ENCODE measurements at places on chromosomes 6 and 20.

- DNase-seq, result no peak
Observed at GRCh38 chr6:161830866-161831616, 557.2 kb upstream of the AGPAT4 start.

DNA sequence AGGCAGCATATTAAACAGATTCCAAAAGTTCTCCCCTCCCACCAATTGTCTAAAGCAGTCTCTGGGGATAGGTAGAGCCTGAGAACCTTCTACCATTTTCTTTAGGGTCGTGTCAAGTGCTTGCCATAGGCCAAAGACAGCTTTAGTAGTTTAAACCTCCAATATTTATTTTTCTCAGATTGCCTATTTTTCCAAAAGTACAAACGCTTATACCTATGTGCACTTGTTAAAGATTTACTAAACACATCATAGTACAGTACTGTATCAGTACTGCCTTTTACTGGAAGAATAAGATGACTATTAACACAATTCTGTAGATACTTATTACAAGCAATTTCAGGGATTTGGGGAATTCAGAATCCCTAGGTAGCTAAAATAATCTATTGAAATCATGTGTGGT lies 29.4 kb downstream of the AKIRIN2 start:
- DNase-seq, result no peak

DNA sequence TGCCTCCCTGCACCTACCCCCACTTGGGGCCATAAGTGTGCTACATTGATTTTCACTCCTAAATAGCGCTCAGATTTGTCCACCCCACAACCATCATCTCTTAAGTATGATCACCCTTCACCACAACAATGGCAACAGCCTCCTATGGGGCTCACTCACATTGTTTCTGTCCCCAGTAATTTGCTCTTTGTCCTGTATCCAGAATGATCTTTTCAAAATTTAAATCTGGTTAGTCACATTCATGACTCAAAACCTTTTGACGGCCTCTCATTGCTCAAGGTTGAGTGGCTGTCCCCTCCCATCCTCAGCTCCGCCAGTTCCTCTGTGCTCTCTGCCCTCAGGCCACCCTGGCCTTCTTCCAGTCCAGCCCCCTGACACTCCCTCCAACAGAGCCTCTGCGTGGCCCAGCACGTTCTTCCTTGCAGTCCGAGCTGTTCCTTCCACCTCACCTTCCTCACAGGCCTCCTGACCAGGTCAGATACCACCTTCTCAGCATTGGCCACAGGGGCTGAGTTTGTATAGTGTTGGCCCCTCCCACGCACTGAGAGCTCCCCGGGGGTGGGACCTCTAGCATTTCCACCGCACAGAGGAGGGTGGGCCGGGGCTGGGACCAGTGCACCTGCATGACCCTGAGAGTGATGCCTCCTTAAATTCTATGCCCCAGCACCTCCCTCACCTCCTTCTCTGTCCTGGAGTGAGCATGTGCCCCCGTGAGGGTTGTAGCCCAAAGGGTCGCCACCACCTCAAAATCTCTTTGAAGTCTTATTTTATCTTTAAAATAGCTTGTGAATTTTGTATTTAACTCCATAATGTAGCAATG lies 2.4 kb upstream of the PPP1R3G start:
- DNase-seq, result no peak

DNA sequence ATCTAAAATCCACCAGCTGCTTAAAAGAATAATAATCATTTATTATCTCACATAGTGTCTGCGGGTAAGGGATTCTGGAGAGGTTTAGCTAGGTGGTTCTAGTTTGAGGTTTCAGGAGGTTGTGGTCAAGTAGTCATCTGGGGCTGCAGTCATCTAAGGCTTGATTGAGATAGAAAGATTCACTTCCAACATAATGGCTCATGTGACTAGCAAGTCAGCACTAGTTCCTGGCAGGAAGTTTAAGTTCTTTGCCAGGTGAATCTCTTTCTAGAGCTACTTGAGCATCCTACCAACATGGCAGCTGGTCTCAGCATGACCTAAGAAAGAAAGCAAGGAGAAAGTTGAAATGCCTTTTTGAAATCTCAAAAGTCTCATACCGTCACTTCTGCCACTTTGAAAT lies 128.8 kb downstream of the EDN1 start:
- no peak for DNase-seq

DNA sequence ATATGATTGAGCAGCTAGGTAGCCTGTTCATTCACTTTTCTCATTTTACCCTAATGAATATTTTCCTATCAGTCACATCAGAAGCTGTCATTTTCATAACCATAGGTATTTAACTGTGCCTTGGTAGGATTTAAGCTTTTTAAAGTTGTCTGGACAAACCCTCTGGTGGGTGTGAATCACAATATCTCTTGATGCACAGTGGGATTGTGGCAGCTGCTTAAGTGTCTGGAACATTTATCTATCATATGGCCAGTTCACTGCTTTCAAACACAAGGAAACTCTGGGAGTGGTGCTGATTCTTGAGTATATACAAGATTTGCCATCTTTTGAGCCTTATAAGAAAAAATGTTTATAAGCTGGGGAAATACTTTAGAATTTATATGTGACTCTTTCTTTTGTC lies 87.0 kb upstream of the SUPT3H start:
- DNase-seq, result no peak

DNA sequence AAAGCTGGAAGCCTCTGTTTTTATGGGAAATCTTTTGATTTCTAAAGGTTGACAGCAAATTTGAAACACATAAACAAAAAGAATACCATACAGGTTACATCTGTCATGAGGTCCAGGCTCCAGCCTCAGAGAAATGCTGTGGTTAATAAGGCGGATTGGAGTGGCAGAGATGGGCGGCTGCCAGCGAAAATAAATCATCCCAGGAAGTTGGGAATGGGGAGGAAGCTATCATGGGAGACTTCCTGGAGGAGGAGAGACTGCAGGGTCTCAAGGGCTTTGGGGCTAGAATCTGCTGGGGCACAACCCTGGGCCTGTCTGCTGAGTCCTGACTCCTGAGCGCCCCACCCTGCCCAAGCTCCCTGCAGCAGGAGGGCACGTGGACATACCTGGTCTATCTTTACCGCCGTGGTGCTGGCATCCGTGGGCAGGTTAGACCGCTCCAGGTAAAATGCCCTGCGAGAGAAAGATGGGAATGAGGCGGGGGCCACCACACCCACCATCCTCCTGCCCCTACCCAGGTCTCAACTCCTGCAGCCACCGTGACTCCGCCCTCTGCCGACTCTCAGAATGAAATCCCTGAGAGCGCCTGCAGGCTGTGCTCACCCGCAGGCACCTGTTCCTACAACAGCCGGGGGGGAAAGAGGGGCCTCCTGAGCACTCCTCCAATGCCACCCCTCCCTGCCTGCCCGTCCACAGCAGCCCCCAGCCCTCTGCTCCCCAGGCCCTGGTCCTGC lies 197.3 kb downstream of the PREX1 start:
- no peak for DNase-seq

DNA sequence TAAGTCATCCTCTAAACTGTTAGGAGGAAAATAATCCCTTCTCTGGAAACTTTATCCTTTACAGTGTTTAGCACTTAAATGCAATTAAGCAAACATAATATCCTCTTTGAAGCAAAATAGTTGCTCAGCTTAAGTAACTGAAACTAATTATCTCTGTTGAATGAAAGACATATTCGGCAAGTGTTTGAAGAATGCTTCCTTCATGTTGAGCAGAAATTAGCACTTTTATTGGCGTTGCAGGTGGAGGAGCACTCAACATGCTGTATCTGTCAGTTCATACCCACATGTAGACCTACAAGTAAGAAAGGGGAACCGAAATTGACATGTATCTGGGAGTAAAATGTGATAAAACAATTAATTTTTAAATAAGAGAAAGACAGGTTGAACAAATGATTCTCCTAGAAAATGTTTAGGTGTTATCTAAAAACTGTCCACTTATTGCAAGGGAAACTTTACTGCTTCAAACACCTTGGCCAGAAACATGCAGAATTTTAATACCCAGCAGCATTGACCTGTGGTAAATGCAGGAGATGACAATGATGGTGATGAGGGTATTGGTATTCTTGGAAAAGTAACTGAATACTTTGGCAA lies 987.0 kb upstream of the MAP3K7 start:
- no peak for DNase-seq

DNA sequence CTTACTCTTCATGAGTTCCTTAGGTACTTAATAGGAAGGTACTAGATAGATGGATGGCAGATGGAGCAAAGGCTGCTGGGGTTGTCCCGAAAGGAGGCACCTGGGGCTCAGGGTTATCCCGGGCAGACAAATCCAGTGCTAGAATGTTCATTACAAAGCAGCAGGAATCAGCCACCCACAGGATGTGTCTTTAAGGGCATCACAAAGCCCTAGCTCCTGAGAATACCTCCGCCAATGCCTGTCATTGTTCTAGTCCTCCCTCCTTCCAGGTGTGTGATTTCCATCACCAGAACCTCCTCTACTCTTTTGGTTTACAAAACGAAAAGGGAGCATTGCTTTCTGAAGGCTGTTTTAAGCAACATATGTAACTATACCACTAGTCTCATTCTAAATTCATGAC lies 138.1 kb downstream of the KIF6 start:
- DNase-seq, result no peak

- DNase-seq, result no peak
Observed at GRCh38 chr6:33836806-33837469, 33.1 kb upstream of the MLN start.

- DNase-seq, result no peak
Observed at GRCh38 chr6:72579865-72580264, 42.0 kb upstream of the KCNQ5 start.
